Germinal center (tissue), 1 donor: ENCODE measurements at places on chromosomes 7 and 10.

GRCh38 chr7:106218546-106218945, 66.2 kb downstream of the NAMPT start:
- no peak for DNase-seq

- DNase-seq, result no peak
Observed at GRCh38 chr7:127903892-127904669, 127.2 kb downstream of the LRRC4 start.

GRCh38 chr10:14507176-14507575, 176.5 kb upstream of the FRMD4A start:
- DNase-seq, result no peak

- DNase-seq, result no peak
Observed at GRCh38 chr7:28850699-28851098, 107.4 kb downstream of the TRIL start.

GRCh38 chr7:137146552-137147337, 196.8 kb downstream of the PTN start:
- DNase-seq, result no peak

DNA sequence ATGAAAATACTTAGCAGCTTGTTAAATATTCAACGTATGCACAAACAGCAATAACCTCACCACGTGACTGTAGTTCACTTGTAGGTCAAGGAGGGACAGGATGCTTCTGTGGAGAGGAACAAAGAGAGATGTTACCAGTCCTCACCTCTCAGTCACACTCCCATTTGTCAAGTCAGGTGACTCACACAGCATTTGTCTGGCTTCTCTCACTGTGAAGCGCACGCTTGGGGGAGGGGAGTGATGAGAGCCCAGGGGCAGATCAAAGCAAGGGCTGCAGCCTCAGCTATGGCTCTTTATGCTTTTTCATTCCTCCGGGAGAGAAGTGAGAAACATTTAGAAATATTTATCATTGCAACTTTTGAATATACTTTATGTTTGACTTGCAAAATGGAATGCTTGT, 2.9 kb upstream of the RBM20 start:
- no peak for DNase-seq

DNA sequence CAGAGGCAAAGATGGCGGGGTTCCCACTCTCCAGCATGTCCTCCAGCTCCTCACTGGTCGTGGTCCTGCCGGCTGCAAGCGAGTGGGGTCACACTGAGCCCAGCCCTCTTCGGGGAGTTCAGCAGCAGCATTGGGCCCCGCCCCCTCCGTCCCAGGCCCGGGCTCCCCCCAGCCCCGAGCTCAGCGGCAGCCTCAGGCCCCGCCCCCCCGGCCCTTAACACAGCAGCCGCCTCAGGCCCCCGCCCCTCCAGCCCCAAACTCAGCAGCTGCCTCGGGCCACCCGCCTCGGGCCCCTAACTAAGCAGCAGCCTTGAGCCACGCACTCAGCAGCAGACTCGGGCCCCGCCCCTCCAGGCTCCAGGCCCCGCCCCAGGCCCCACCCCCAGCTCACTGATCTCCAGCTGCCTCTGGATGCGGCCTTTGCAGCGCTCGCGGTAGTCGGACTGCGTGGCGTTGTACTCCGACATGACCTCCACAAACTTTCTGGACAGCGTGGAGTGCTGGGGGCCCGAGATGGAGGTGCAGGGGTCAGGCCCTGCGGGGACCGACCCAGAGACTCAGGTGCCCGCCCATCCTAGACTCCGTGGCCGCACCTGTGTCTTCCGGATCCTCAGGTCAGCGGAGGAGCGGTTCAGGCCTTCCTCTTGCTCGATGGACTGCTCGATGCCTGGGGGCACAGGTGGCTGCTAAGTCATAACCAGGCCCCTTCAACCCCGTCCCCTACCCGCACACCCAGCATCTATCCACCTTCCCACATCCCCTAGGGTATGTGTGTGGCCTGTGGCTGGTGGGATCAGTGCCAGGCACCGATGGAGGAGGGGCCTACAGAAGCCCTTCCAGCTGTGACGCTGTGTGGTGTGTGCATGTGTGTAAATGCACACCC, 15.5 kb downstream of the STX1A start:
- peak; percentile 84 for DNase-seq

GRCh38 chr10:6619660-6620059, 39.6 kb upstream of the PRKCQ start:
- DNase-seq, result no peak

GRCh38 chr10:20771051-20771450, 126.1 kb downstream of the NEBL start:
- no peak for DNase-seq

DNA sequence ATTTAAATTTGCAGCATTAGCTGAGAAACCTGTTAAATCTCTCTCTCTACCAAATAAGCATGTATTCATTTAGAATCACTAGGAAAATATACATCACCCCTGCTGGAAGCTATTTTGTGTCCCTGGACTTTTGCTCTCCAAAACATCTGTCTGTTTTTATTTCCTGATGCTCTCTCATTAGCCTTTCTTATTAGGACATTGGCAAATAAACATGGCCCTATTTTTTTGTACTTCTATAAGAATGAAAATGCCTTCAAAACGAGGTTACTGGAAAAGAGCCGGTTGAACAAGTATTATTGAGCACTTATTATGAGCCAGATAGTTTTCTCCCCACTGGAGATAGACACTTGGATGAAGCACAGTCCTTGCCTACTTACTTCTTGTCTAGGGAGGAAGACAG, 206.9 kb downstream of the GALNT17 start:
- no peak for DNase-seq

DNA sequence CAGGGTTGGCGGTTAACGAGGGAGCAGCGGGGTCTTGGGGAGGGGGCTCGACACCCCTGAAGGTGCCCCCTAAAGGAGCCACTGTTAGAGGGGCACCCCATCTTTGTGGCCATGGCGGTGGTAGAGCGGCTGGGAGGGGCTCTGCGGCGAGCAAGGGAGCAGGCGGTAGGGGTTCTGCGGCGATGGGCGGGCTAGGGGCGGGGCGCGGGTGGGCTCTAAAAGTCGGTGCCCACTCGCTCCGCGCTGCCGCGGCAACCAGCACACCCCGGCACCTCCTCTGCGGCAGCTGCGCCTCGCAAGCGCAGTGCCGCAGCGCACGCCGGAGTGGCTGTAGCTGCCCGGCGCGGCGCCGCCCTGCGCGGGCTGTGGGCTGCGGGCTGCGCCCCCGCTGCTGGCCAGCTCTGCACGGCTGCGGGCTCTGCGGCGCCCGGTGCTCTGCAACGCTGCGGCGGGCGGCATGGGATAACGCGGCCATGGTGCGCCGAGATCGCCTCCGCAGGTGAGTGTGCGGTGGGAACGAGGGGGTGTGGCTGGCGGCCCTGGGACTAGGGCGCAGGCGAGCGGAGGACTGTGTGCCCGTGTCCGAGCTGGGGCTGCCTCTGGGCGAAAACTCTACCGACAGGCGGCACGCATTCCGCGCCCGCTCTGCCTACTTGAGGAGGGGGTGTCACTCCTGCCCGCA, at the start of gene MEST:
Gene MEST, plus strand, starts transcription at position 245 of the 682 bp plus-strand sequence. Its CDS starts 229 bp downstream, at position 474.
- peak; percentile 19 for DNase-seq

DNA sequence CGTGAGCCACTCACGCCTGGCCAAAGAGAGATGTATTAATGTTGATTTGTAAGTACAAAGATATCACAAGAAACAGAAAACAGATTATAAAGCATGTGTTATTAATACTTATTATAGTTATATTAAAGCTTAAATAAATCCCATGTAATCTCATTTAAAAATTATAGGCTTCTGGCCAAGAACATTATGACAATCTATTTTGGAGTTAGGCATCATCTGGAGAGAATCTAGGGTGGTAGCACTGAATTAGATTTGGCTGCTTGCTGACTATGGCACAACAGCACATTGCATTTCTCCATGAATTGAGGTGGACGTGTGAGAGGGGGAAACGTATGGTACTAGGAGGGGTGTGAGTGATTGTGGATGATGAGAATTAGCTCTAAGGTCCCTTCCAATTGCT, 16.8 kb upstream of the SLC16A12 start:
- DNase-seq, result no peak

DNA sequence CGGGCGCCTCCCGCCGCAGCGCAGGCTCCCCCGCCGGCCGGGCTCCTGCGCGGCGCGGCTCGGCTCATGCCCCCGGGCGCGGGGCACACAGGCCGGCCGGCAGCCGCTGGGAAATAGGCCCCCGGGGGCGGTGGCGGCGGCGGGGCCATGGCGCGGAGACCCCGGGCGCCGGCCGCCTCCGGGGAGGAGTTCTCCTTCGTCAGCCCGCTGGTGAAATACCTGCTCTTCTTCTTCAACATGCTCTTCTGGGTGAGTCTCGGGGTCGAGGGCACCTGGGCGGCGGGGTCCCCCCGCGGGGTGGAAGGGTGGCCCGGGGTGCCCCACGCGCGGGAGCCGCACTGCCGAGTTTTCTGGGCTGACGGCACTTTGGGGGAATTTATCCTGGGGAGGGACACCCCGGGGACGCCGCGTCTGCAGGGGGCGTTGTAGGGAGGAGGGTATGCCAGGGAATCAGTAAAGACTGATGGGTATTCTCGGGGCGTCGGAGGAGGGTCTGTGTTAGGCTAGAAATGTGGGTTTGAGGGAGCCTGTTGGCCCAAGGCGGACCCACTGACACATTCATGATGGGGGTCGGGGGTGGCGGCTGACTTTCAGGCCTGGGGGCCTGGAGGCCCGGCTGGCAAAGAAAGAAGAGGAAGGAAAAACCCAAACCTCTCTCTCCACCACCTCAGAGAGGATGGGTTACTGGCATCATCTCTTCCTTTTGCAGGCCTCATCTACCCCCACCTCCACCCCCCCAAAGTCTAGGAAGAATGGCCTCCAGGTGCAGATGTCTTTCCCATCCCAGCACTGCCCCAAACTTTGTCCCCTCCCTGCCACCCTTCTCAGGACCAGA, 544 bp downstream of the TSPAN33 start:
- DNase-seq, result peak; percentile 48

- DNase-seq, result peak; percentile 28
Observed at GRCh38 chr7:6705959-6706665, 635 bp downstream of the ZNF12 start.

DNA sequence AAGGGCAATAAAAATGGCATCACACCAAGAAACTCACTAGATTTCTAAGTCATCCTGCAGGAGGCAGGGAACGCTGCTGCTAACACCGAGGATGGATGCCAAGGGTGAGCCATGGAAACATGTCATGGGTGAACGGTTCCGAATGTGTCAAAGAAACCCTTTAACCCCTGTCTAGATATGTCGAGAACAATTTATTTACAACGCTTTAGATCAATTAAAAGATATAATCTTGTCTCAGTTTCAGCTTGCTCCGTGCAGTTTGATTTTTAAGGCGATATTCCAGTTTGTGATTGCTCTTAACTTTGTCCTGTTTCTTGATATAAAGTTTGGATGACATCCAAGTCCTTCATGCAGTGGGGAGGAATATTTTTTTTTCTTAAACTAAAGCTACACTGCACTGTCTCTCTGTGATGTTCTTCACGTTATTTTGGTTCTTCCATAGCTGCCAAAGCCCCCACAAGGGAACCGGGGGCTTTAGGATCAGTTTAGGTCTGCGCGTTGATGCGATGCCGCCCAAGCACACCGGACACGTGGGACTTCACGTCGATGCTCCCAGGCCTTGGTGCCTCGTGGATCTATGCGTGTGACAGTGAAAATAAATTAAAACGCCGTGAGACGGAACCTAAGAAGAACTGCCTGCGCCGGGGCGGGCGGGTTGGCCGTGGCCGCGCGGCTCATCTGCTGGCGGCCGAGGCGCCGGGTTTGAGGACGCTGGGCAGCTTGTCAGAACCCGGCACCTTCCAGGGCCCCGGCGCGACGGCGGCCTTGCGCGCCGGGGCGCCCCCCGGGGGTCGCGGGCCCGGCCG, 220.3 kb downstream of the PHTF2 start:
- no peak for DNase-seq
